ENCODE measurements at places on chromosomes 11 and 22.

DNA sequence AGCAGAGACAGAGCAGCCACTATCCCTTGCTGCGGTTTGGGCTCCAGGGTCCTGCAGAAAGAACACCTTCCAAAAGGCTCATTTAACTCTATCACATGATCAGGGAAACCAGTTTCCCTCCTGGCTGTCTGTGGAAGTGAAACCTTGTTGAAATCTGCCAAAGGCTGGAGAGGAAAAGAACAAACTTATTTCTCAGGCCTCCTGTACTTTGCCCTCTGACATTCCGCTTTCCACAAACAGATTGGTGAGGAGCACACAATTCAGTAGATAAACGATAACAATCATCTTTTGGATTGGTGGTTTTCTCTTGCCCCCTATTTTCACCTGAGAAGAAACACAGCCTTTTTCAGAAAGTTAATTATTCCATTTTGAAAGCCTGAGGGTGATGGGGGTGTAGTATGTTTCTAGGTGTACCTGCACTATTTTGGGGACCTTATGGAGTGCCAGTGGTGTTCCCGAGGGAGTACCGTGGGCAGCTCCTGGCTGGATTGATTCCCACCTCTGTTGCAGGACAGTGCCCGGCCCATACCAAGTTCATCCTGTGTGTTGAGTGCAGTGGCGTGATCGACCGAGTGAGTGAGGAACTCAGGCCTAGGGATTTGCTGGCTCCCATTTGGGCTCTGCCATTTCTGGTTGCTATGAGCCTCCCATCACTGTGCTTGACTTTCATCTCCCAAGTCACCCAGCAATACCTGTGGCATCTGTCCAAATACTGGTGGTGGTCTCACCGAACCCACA lies 102.0 kb downstream of the TBC1D22A start:
- no peak for DNase-seq

GRCh38 chr22:44620129-44620840 lies 81.7 kb upstream of the PRR5 start:
- peak; percentile 59 for DNase-seq

DNA sequence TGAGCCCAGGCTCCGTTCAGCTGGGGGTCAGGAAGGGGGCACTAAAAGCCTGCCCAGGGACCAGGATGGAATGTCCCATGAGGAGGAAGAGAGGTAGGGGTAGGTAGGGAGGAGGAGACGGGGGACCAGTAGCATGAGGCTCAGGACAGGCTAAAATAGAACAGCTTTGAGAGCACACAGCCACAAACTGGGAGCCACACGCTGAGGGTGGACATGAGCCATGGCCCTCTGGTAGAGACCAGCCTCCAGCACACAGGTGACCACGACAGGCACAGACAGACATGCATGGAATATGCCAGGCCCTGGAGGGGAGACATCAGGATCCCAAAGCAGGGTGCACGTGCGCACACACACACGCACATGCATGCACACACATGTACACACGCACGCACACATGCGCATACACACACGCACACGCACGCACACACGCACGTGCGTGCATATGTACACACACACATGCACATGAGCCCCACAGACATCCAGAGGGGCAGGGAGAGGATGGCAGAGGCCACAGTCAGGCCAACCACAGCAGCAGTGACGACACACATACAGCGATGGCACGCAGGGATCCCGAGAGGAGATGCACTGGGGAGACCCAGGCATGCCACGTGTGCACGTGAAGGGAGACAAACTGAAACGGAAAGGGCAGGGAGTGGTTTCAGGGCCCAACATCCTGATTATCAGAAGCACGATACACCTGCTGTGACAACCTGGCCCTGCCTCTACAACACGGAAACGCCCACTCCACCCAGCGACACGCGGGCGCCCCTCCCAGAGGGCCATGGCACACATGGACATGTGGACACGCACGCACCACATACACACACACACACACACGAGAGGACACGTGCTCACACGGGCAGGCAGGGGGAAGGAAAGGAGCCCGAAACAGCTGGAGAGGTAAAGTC lies 25.7 kb downstream of the LRRC10B start:
- no peak for DNase-seq

DNA sequence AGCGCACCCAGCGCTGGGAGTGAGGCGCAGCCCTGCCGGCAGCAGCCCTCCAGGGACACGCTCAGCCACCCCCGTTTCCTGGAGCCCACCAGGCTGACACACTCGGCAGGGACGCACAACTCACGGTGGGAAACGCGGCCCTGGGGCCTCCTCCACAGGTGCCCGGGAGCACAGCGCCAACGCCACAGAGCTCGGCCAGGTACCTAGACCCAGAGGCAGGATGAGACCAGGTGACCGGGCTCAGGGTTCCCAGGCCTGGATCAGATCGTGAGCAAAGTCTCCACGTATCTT lies 18.0 kb downstream of the TUBGCP6 start:
- DNase-seq: no peak

GRCh38 chr11:92834296-92835020 lies 135.0 kb upstream of the MTNR1B start:
- DNase-seq: no peak

DNA sequence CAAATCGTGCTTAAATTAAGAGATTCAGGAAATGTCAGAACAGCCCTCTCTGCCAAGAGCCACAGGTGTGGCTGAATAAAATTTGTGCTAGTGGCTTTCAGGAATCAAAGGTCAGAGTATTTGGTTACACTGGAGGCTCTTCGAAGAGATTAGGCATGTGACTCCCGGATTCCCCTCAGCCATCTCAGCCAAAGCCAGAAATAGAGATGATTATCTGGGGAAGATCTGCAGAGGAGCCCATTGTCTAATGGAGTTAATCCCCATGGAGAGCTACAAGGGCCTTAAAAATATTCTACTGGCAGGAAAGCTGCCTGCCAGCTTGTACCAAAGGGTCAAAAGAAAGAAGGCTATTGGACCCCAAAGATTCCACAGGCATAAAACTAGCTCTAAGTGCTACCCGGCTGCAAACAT lies 1259.5 kb downstream of the TBC1D22A start:
- no peak for DNase-seq

DNA sequence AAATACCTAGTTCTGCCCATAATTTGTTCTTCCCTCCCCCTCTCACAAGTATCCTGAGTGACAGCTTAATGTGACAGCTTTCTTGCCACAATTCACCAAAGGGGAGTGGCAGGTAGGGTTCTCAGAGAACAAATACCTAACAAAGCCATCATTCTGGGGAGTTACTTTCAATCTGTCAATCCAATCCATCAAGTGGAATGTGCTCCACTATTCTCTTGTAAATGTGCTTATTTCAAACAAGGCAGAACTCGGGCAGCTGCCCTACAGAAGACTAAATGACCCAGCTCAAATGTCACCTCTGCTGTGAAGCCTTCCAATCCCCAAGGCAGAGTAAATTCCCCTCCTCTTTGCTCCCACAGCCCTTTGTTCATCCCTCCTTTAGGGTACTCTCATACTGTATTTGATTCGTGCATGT lies 27.8 kb downstream of the LGR4 start:
- no peak for DNase-seq

GRCh38 chr22:28873183-28873963 lies 10.0 kb upstream of the ZNRF3 start:
- DNase-seq: no peak

DNA sequence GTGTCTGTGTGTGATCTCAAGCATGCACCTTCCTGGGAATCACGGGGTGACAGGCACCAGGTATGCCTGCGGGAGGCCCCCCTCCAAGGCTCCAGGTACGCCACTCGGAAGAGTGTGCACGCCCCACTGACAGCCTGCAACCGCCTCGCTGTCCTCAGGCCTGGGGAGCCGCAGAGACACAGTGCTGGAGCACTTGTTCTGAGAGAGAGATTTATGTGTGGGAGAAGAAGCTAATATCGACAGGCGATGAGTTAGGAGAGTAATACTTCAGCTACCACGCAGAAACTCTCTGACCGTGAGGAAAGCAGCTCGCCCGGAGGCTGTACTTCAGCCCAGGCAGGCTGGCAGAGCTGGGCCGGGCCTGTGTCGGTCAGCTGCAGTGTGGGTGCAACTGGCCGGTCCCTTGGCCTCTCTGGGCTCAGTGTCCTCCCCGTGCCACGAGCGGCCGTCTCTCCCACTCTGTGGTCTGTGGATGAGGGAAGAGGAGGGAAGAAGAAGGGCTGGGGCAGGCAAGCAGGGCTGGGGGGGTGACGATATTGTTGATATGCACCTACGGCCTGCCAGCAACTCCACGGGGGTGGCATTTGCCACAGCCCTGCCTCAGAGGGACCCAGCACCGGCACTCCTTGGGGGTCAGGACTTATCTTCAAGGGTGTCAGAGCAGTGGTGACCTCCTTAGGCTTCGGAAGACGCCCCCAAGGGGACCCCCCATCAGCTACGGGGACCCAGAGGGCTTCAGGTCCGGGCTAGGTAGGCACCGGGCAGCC lies 7.3 kb downstream of the B3GAT1 start:
- no peak for DNase-seq

DNA sequence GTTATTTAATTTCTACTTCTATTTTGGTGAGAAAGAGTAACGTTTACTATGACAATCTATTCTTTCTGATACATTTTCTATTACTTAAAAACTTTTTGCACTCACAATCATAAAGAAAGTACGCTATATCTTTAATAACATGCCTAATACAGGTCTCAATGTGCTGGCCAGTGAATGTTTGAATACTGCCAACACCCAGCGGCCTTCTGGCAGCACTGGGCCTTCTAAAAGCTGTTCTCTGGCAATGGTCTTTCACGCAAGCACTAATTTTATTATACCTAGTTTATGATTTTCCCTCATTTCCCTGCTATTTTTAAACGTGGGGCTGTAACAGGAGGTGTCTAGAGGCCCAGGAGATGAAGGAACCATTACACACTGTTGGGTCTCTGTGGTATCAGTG lies 349.8 kb upstream of the PITPNB start:
- DNase-seq: no peak

GRCh38 chr11:87908086-87908485 lies 267.2 kb downstream of the RAB38 start:
- DNase-seq: no peak

- no peak for DNase-seq
These were observed 48.4 kb downstream of the GRAMD1B start for GRCh38 chr11:123478352-123478987.

GRCh38 chr22:45845076-45845487 lies 131.9 kb downstream of the WNT7B start:
- no peak for DNase-seq

- no peak for DNase-seq
These were observed 921.9 kb upstream of the TENM4 start for GRCh38 chr11:80362563-80363340.

DNA sequence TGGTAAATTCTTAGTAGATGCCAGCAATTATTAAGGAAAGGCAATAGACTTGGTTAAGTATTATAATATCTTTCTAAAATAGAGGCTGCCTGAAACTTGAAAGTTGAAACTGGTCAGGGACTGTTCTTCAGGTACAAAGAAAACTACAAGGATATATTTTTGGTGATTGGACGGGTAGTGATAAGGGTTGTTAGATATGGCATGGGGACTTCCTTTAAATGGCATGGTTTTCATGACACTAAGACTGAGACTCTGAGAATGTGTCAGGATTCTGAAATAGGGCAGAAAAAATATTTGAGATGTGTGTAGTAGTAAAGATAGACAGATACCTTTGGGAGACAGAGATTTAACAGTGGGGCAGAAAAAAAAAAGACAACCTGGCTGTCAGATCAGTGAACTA lies 108.4 kb upstream of the SLC5A12 start:
- no peak for DNase-seq

DNA sequence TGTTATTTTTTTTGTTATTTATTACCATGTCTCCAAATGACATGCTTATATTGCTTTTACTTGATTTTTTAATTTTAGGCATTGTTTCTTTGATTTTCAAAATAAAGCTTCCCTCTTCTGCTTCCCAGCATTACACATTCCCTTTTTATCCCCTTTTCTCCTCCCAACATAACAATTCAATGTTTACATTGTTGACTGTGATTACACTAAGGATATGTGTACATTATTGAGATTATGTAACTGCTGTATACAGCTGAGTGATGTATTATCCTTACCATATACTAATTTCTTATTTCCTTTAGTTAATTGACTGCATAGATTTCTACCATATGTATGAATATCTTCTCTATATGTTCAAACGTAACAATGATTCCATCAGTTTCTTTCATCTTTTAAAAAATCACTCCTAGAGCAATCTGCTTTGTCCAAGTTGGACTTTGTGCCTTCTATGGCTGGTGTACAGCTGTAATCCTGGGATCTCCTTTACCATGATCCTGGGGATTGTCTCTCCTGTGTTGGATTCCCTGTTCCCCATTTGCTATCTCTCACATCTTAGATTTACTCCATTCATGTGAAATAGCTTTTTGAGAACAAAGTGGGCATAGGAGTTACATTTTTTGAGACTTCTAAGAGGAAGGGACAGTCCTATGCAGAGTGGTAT lies 21.6 kb downstream of the AASDHPPT start:
- no peak for DNase-seq

- no peak for DNase-seq
These were observed 1.4 kb downstream of the TSGA10IP start for GRCh38 chr11:65946655-65947054.

GRCh38 chr11:17668166-17668565 lies 51.2 kb upstream of the MYOD1 start:
- DNase-seq: no peak

- DNase-seq: no peak
These were observed 269.9 kb downstream of the TBC1D22A start for GRCh38 chr22:47032091-47032943.

GRCh38 chr11:12086271-12087074 lies 23.9 kb upstream of the MICAL2 start:
- DNase-seq: no peak

GRCh38 chr11:112817376-112817775 lies 143.8 kb upstream of the NCAM1 start:
- no peak for DNase-seq

Measured in stimulated activated CD4-positive, alpha-beta T cell treated with anti-CD3 and anti-CD28 coated beads, Interleukin-4, amount 100 ng/mL, for 48 hours (primary cell).